ENCODE measurements at places on chromosomes 4 and X.

GRCh38 chr4:170400361-170400760 lies 310.6 kb upstream of the AADAT start:
- DNase-seq = no peak

GRCh38 chr4:13921805-13922204 lies 294.3 kb upstream of the BOD1L1 start:
- no peak for DNase-seq

DNA sequence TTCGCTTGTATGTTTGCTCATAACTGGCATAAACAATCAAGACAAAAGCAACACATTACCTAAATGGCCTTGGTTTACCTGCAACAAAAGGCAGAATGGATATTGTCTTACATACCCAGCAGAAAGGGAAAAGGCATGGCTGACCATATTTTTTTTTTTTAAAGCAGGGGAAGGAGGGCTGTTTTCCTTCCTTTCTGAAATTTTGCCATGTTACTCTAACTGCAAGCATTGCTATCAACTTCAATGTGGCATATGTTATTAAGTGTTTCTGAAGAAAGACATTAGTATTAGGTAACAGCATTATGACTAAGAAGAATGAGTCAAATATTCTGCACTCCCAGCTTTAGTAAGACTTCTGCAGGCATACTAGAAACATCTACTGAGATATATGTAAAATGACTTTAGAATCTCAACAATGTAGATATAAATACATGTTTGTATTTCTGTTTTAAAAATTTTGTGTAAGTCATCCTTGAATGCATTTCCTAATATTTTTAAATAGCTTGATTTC lies 512.6 kb upstream of the FAM241A start:
- no peak for DNase-seq

GRCh38 chr4:76270244-76271175 lies 19.0 kb downstream of the FAM47E start:
- no peak for DNase-seq

GRCh38 chrX:134236626-134237614 lies at the start of gene CCDC160:
Gene CCDC160, plus strand, starts transcription at chrX:134237182. Its CDS starts 7,619 bp downstream, at chrX:134244801.
- peak; percentile 38 for DNase-seq

- DNase-seq = no peak
Observed at GRCh38 chr4:83262682-83263081, 21.9 kb downstream of the COQ2 start.

GRCh38 chr4:85807247-85807950 lies 332.4 kb downstream of the ARHGAP24 start:
- peak; percentile 80 for DNase-seq

DNA sequence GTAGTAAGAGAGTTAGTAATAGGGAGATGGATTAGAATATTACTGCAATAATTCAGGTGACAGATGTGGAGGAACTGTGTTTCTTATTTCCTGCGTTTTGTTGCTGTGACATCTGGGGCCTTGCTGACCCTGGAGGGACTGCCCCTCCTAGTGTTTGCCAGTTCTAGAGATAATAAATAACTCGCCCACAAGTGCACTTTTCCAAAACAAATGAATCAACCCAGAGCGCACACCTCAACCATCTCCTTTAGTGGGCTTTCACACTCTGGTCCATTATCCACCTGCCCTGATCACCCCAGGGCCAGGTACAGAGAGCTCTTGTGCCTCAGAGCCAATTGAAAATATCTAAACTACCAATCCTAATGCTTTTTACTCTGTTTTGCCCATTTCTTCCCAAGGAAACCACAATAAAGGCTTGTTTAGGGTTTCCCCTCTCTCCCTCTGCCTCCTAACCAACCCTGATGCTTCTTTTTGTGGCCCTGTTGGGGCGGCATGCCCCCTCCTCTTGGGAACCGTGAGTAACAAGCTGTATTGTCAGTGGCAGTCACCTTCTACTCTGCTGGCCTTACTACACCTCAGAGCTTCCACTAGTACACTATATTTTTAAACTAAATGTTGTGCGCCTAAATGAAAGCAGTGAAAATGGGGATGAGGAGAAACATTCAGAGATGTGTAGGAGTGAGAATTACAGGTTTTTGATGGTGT lies 270.5 kb downstream of the TENM3 start:
- no peak for DNase-seq

- DNase-seq = no peak
Observed at GRCh38 chr4:139581096-139581495, 25.1 kb upstream of the SETD7 start.

GRCh38 chr4:84681486-84682274 lies 98.8 kb downstream of the CDS1 start:
- no peak for DNase-seq

- DNase-seq = no peak
Observed at GRCh38 chr4:145795521-145795920, 115.6 kb downstream of the C4orf51 start.

Measured in left hindlimb (tissue), 1 donor.